Stimulated activated CD4-positive, alpha-beta T cell treated with anti-CD3 and anti-CD28 coated beads, Interleukin-15, amount 100 ng/mL, for 48 hours (primary cell): ENCODE measurements at places on chromosomes 4 and X.

- no peak for DNase-seq
Measured at GRCh38 chr4:125750828-125751466, 436.2 kb downstream of the FAT4 start.

DNA sequence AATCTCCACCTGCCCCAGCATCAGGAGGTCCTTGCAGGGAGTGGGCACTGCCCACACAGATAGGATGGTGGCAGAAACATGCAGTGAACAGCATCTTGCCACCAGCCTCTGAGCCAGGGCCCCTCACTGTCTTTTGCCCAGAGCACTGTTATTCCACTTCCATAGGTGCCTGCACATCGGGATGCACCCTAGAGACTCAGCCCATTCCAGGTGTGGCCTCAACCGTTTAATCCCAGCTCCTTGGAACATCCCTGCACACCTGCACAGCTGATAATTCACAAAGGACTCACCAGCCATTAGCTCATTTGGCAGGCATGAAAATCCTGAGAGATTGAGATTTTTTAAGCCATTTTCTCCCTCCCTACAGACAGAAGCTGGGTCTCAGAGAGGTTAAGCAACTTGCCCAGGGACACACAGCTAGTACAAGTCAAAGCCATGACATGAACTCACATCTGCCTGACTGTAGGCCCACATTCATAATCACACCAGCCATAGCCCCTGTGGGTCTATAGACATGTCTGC lies 116.3 kb downstream of the EFNB1 start:
- no peak for DNase-seq

GRCh38 chr4:112857461-112857860 lies 192.0 kb upstream of the ANK2 start:
- no peak for DNase-seq

DNA sequence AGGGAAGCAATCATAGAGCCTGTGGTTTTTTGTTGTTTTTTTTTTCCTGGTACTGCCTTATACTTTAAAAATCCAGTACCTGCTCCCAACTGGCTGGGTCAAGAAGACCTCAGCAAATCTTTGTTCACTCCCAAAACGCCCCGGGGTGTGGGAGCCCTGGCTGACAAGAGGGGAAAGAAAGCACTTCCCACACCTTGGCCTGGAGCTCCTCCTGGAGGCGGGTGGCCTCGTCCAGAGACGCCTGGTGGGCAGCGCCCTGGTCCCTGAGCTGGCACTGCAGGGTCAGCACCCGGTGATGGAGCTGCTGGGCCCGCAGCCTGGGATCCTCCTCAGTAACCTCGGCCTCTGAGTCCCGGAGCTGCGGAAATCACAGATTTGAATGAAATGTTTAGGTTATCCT lies 38.2 kb downstream of the C4orf50 start:
- DNase-seq, result no peak

DNA sequence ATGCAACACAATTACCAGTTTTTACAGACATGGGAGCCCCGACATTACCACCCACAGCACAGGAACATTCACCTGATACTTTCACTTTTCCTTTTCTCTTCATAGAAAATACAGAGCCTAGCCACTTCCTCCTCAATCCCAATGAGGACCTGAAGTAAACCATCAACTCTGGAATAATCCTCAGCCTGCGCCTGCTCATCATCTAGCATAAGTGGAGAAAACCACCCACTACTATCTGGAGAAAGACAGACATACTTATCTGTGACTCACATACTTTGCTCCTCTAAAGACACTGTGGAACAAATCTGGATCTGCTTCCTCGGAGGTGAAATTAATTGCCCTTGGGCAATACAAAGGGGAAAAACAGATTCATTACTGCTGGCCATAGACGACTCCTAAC lies 47.8 kb downstream of the ZCCHC13 start:
- no peak for DNase-seq

DNA sequence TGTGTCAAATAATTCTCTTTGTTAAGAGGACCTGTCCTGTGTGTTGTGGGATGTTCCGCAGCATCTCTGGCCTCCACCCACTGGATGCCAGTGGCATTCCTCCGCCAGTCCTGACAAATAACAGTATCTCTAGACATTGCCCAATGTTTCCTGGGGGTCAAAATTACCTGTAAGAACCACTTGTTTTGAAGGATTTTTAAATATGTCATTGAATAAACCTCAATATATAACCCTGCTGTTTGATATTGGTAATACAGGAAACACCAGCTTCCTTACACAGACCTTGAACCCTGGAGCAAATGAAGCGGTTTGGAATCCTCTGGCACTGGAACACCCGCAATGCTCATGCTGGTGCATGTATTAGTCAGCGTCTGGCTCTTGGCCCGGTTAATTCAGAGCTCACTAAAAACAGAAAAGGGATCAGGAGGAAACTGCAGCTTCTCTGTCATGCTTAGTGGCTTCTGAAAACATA lies 101.3 kb downstream of the TBL1X start:
- DNase-seq, result no peak

DNA sequence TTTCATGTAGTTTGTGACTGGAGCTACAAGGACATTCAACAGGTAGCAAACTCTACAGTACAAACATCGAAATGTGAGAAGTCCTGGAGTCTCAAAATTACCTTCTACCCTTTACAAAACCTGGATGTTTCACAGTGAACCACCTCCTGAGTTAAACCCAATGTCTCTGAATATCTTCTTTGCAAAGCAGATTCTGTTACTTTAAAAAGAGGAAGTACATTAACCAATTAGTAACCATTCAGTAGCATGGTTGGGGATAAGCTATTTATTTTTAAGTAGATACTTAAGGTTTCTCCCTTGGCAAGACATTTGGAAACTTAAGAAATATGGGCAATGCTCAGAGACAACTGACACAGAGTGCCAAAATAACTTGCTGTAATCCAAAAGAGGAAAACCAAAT lies 371.9 kb upstream of the NWD2 start:
- DNase-seq, result no peak

DNA sequence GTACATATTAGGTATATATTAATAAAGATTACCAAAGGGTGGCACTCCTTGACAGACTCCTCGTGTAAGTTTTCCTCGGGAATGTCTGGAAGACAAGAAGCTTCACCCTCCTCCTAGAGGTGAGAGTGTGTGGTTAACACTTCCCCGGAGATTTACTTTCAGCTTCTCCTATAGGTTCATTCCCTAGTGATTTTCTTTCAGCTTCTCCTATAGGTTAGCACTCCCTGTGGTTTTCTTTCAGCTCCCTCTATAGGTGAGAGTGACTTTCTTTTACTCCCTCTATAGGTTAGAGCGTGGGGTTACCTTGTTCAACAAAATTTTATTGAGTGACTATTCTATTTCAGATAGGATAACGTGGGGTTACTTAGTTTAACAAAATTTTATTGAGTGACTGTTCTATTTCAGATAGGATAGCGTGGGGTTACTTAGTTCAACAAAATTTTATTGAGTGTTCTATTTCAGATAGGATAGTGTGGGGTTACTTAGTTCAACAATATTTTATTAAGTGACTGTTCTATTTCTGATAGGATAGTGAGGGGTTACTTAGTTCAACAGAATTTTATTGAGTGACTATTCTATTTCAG lies 106.0 kb upstream of the PLAC1 start:
- DNase-seq, result no peak
